ENCODE measurements at places on chromosomes 11 and 22.

DNA sequence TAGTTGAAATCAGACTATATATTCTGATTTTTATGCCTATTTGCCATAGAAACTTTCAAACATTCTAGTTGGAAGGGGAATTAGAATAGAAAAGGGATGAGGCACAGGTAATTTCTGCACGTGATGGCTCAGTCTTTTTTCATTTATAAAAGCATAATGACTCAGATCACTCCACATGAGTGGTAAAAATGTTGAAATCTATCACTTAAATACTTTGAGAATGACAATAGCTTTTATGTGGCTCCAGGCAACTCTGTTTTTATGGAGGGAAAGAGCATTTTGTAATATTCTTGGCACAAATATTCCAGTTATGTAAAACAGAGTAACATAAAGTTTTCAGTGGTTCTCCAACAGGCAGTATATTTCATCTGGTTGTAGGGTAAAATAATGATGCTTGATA, 5.9 kb upstream of the MMP3 start:
- DNase-seq: no peak

DNA sequence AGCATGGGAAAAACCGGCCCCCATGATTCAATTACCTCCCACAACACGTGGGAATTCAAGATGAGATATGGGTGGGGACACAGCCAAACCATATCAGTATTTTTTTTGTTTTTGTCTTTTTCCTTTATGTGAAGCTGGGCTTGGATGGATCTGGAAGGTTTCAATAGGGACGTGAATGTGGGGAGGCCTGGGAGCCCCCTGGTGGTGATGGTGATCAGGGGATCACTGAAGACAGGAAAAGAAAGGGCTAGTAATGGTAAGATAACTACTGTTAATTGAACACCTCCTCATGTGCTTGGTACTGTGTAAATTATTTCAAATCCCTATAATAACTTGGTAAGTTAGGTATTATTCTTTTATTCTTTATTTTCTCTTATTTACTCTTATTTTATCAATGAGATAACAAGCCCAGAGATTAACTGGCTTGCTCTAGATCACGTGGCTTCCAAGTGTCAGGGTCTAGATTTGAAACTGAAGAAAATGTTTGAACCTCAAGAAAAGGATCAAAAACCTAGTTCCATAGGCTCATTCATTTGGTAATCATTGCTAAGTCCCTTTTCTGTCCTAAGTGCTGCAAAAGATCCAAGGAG, 364.2 kb downstream of the TENM4 start:
- no peak for DNase-seq

GRCh38 chr11:70618431-70619101, 220.2 kb downstream of the CTTN start:
- DNase-seq: no peak

GRCh38 chr11:97717922-97718321, 1302.8 kb upstream of the CNTN5 start:
- DNase-seq: no peak

DNA sequence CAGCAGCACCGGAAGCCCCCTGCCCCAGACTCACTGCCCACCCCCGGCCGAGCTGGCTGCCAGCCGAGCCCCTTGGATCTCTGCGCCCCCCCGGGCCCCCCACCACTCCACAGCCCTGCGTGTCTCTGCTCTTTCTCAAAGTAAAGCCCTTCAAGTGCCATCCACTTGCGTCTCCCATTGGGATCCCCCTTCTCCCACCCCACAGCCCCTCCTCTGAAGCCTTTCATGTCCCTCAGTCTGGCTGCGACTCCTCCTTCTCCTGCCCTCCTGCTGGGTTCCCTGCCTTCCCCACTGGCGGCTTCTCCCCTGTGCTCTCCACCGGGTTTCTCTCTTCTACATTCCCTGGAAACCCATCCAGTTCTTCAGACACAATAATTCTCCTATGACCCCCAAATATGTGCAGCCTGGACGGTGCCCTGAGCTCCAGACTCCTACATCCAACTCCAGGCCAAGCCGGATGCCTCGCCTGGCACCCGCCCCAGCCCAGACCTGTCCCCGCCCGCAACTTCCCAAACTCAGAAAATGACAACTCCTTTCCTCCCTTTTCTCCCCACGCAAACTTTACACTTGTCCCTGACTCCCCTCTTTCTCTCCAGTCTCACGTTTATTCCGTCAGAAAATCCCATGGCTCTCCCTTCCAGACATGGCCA, 108.9 kb downstream of the WNT7B start:
- no peak for DNase-seq

- DNase-seq: no peak
Observed at GRCh38 chr11:71429701-71430100, 18.5 kb downstream of the DHCR7 start.

GRCh38 chr11:28476049-28476448, 367.9 kb downstream of the METTL15 start:
- no peak for DNase-seq

GRCh38 chr11:65918211-65919140, at the start of gene C11orf68:
Gene C11orf68 (minus strand): TSS chr11:65919062. CDS start chr11:65919031, 31 bp downstream.
- DNase-seq: no peak

- DNase-seq: no peak
Observed at GRCh38 chr22:42745118-42745517, 24.4 kb upstream of the A4GALT start.

DNA sequence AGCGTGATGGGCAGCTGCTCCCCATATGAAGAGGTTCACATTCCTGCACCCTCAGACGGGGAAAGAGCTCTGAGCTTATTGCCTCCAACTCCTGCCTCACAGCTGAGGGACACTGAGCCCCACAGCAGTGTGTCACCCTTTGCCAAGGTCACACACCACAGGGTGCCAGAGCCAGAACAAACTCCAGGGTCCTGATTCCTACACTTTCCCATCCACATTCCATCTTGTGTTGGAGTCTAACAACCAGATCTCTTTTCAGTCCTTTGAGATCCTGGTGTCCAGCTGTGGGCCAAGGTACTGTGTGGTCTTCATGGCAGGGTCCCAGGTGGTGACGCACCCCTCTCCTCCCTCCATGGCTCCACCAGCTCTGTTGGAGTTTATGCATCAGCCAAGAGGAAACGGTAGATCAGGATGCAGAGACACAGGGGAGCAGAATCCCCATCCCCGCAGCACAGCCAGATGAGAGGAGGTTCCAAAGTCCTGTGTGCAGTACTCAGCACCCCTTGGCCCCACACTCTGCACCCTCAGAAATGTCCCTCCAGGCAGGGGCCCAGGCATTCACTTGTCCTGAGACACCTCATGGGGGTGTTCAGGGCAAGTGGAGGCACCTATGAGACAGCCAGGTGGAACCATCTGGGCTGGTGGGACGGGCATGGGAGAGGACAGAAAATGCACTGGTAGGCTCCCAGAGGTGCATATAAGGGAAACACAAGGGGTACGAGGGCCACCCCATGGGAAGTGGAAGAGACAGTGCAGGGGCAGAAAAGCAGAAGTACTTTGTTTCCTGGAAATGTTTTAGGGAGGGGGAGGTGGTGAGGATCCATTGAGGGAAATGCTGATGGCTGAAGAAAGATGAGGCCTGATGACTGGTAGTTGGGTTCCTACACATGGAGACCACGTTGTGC, 32.6 kb upstream of the GNAZ start:
- no peak for DNase-seq

- DNase-seq: peak; percentile 81
Observed at GRCh38 chr22:26648011-26648497, 9.3 kb upstream of the MIAT start.

All from neuronal stem cell (in vitro differentiated cells).